ENCODE measurements at places on chromosomes 6 and 20.

DNA sequence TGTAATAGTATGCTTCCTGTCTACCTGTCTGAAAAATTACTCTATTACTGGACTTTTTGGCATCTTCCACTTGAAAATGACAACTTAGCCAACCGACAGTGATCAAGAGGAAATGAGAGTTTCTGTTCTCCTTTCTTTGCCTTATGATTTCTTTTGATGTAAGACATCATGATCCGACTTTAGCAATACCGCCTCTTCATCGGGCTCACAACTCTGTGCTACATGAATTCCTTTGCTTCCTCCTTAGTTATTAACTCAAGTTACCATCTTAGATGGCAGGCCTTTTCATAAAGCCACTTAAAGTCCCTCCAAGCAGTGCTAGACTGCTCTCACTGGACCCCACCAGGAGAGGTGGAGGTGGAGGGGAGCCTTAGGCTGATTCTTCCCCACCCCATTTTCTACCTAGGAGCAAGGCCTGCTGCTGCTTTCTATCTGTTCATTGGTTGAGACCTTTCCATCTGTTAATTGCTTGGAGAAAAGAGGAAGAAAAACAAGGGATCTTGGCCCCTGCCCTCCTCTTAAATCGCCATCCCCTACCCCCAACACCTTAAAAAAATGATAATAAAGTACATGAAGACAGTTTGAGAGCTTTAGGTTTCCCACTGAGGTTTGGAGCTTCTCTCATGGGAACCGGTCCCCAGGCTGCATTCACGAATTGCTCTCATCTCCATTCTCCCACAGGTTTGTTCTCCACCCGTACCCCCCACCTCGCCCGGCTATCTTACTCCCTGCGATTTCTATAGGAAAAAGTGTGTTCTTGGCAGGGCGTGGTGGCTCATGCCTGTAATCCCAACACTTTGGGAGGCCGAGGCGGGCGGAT is 21.6 kb upstream of the MCM3 start:
- DNase-seq, result no peak

DNA sequence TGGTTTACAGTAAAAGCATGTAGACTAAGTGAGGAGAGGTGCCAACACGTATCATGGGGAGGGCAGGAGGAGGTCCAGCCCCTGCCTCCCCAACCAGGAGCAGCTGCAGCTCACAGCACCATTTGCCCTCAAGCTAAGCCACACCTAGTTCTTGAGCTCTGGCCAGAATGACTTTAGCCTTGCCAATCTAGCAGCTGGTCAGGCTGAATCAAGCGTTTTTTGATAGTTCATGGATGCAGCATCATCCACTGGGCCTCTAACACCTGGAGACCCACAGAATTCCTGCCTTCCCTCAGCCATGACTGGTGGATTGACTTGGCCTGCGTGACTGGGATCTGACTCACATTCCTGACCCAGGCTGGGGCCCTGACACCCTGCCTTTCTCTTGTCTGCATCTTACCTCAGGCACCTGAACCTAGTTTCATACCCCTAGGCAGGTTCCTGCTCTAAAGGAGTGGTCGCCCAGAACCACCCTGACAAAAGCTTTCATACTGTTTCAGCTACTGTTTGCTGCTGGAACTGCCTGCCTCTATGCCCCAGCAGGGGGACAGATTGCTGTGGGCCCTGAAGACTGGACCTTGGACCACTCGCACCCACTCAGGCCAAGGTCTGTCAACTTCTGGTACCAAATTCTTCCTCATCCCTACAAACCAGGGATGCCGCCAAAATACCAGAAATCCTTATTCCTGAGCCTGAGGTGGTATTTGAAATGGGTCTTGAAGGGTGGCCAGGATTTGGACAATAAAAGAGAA is 122.3 kb downstream of the QRSL1 start:
- no peak for DNase-seq

DNA sequence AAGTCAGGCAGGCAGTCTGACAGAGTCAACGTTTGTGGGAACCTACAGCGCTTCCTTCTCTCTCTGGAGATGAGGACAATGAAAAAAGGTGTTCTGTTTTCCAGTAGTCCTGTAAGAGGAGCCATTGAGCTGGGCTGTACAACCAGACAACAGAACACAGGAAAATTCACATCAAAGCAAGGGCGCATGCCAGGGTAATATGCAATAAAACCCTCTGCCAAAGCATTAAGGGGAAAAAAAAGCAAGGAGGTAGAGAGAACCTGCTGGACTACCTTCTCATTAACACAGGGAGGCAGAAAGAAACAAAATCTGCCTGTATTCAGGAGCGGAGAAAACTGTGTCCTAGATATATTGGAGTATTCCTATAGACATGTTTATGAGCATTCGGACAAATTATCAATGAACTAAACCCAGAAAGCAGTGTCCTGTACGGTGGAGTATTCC is 1.3 kb downstream of the RNF24 start:
- DNase-seq, result no peak

DNA sequence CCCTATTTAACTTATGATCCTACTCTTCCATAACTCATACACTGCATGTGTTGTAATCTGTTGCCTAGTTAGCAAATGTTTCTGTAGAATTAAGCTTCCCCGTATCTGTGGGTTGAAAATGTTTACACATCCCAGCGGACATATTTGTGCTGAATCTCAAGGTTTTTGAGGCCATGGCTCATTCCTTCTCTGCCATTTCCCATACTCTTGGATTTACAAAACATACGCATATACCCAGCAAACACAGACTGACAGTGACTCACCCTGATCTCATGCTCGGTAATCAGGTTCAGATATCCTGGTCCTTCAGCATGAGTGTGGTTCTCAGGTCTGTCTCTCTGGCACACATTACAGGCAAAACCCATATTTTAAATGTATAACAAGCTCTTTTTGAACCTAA is 58.7 kb downstream of the AGPAT4 start:
- DNase-seq, result peak; percentile 76

DNA sequence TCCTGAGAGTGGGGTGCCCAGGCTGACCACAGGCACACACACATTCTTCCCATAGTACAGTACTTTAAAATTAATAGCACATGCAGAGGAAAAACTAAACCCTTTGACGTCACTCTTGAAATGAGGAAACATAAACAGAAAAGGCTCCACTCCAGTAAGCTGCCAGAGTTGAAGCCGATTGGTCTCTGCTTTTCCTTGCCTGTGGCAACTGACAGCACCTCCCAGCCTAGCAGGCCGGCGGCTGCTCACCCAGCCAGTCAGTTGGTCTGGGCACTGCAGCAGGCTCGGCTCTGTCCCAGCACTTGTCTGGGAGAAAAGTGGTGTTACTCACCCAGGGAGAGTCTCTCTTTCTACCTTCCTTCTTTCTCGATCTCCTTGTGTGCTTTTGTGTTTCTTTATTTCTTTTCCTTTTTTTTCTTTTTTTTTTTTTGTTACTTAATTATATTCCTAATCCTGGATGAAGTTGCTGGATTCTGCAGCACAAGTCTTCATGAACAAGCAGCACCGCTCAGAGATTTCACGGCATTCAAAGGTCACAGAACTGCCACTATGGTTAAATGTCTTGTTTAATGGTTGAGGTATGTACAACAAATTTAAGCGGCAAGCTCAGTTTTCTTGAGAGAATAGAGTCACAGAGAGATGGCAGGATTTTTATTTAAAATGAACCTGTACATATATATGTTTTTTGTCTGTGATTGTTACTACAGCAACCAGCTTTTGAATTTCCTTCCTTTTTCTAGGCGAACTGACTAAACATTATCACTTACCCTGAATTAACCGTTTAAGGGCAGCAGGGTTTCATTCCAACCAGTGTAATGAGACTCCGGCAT is at the start of gene PDE7B:
PDE7B (plus strand) TSS at position 260 of the 830 bp plus-strand sequence.
- peak; percentile 65 for DNase-seq

- DNase-seq, result no peak
Observed at GRCh38 chr6:105058846-105059245, 101.9 kb downstream of the LIN28B start.
